Esophagus (tissue), 2 donors: ENCODE measurements at places on chromosomes 5 and 9. TPM values are rescaled to one million over a fixed set of nuclear protein-coding genes. Genes with fewer than 3 reads are reported as not detected.

Gene PRDM9
- polyA plus RNA-seq, result not detected

Gene GHR
- 1.6 TPM for polyA plus RNA-seq

Gene PCDHGA3
- 0.08 TPM for polyA plus RNA-seq

Gene INSYN2B
- not detected for polyA plus RNA-seq

Gene DNM1
- 2.4 TPM for polyA plus RNA-seq

Gene PRRT1B
- polyA plus RNA-seq, result not detected

Gene TAF11L5
- polyA plus RNA-seq, result not detected

Gene SLC25A48
- polyA plus RNA-seq, result 1.2 TPM

Gene NMUR2
- 0.06 TPM for polyA plus RNA-seq

Gene LCN10
- polyA plus RNA-seq, result 5.3 TPM

Gene SEMA4D
- 17.1 TPM for polyA plus RNA-seq

Gene PLEKHG4B
- 0.53 TPM for polyA plus RNA-seq

Gene LECT2
- not detected for polyA plus RNA-seq

Gene CXCL14
- 199 TPM for polyA plus RNA-seq

Gene SLC22A5
- polyA plus RNA-seq, result 4.1 TPM

Gene GADD45G
- 13.5 TPM for polyA plus RNA-seq

Gene IL13
- not detected for polyA plus RNA-seq

Gene BTNL8
- 0.06 TPM for polyA plus RNA-seq

Gene FST
- 3.0 TPM for polyA plus RNA-seq

Gene PDE8B
- polyA plus RNA-seq, result 0.66 TPM

Gene ROPN1L
- 0.11 TPM for polyA plus RNA-seq

Gene COL15A1
- 7.3 TPM for polyA plus RNA-seq

Gene TMEFF1
- polyA plus RNA-seq, result not detected

Gene SLC24A2
- polyA plus RNA-seq, result not detected

Gene NME5
- polyA plus RNA-seq, result 0.90 TPM

Gene ISCA1
- polyA plus RNA-seq, result 14.6 TPM

Gene CDH6
- 0.31 TPM for polyA plus RNA-seq

Gene DAB2IP
- 16.7 TPM for polyA plus RNA-seq

Gene SPATA31A3
- polyA plus RNA-seq, result not detected

Gene SPINK7
- 394 TPM for polyA plus RNA-seq

Gene TNC
- polyA plus RNA-seq, result 16.3 TPM

Gene PCDHGA12
- 0.65 TPM for polyA plus RNA-seq

Gene CDKN2B-AS1
- 0.28 TPM for polyA plus RNA-seq

Gene CD14
- 14.3 TPM for polyA plus RNA-seq

Gene CDC20B
- polyA plus RNA-seq, result not detected

Gene IZUMO3
- not detected for polyA plus RNA-seq

Gene LAMC3
- polyA plus RNA-seq, result 1.1 TPM

Gene SREK1IP1
- polyA plus RNA-seq, result 31.0 TPM

Gene INSL6
- polyA plus RNA-seq, result not detected

Gene TRIM41
- polyA plus RNA-seq, result 19.5 TPM

Gene PSD2
- 0.02 TPM for polyA plus RNA-seq

Gene PTGS1
- 20.3 TPM for polyA plus RNA-seq

Gene FAM221B
- not detected for polyA plus RNA-seq

Gene PCDHA13
- polyA plus RNA-seq, result not detected

Gene PPP1R2B
- not detected for polyA plus RNA-seq

Gene CATSPER3
- polyA plus RNA-seq, result 0.55 TPM

Gene CENPH
- polyA plus RNA-seq, result 8.4 TPM

Gene CSF1R
- 4.9 TPM for polyA plus RNA-seq

Gene OGN
- 1.9 TPM for polyA plus RNA-seq

Gene FOXD4L4
- 0.02 TPM for polyA plus RNA-seq

Gene PCDHGC5
- 0.43 TPM for polyA plus RNA-seq

Gene OR1L4
- not detected for polyA plus RNA-seq

Gene TMEM232
- polyA plus RNA-seq, result 0.49 TPM

Gene SLC46A2
- polyA plus RNA-seq, result 1.0 TPM

Gene HCN1
- not detected for polyA plus RNA-seq

Gene ARL14EPL
- polyA plus RNA-seq, result 0.05 TPM
